ENCODE measurements at places on chromosomes 13 and 19.
A peak's percentile ranks its signal among the peaks of the same experiment; 100 is the strongest.

DNA sequence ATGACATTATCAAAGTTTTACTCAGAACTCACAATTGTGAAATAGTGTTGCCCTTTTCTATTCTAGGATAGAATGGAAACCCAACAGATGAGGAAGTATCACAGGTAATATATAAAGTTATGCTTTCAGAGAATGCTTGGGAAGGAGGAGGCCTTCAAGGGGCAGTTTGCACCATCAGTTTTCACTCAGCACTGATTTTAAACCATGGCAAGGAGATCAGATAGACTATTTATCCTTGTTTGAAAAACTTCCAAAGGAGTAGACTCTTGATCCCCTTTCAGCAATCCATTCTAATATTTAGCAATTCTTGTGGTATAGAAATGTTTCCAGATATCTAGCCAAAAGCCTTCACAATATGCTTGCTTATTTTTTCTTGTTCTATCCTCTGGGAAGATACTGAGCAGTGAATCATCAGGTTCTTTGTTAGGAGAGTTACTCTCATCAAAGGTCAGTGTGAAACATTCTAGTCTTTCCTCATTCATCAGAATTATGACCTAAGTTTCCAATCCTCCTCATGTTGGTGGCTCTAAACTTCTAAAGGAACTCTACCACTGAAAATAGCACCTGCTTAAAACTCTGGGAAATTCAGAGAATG, 3.8 kb downstream of the GPC6 start:
- DNase-seq = no peak

DNA sequence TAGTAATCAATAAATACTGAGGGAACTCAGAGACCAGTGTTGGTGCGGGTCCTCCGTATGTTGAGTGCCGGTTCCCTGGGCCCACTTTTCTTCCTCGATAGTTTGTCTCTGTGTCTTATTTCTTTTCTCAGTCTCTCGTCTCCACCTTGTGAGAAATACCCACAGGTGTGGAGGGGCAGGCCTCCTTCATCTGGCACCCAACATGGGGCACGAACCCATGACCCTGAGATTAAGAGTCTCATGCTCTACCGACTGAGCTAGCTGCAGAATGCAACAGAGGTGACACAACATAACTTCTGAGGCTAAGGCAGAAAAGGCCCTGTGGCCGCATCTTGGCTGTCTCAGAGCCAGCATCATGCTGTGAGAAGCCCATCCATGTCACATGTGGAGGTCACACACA, 5.3 kb upstream of the ZNF613 start:
- DNase-seq = peak; percentile 12

DNA sequence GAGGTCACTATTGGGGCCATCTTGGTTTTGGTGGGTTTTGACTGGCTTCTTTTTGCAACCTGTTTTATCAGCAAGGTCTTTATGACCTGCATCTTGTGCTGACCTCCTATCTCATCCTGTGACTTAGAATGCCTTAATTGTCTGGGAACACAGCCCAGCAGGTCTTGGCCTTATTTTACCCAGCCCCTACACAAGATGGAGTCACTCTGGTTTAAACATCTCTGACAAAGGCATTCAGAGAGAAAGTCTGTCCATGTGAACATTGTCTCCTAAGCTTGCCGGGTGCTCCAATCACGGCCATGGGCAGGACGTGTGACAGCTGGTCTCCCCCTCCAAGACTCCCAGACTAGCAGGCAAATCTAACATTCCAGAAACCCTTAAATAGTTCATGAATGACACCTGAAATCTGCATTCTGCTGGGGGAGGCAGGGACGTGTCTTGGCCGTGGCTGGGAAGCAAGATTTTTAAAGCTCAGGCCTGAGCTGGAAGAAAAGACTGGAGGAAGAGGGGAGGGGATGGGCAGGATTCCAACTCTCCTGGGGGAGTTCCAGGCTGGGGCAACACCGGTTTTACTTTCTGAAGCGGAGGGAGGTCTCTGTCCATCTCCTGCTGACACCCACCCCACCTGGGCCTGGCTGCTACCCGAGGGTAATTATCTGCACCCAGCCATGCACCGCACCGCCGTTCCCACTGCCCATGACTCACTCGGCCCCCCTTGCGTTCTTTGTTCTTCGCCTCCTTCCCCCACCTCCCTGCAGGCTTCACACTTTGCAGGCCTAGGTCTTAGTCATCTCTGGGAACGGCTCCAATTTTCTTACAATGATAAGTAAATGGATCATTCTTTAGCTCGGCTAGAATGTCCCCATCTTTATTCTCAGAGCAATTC, 11.6 kb upstream of the OR1M1 start:
- DNase-seq = peak; percentile 20

DNA sequence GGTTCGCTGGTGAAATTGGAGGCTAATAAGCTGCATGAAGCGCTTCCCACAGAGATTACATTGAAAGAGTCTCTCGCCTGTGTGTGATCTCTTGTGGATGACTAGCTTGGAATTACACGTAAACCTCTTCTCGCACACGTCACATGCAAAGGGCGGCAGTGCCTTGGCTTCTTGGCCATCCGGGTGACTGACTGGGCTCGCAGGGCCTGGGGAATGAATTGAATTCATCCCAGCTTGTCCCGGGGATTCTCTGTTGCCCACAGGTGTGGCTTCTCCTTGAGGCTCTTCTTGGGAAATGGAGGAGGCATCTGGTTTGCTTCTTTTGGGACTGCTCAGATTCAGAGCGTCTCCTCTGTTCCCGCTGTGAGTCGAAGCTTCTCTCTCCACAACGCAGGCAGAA, 19.8 kb downstream of the ZSCAN5C start:
- no peak for DNase-seq

- no peak for DNase-seq
These were observed 987.0 kb downstream of the DIAPH3 start for GRCh38 chr13:59176775-59177174.

DNA sequence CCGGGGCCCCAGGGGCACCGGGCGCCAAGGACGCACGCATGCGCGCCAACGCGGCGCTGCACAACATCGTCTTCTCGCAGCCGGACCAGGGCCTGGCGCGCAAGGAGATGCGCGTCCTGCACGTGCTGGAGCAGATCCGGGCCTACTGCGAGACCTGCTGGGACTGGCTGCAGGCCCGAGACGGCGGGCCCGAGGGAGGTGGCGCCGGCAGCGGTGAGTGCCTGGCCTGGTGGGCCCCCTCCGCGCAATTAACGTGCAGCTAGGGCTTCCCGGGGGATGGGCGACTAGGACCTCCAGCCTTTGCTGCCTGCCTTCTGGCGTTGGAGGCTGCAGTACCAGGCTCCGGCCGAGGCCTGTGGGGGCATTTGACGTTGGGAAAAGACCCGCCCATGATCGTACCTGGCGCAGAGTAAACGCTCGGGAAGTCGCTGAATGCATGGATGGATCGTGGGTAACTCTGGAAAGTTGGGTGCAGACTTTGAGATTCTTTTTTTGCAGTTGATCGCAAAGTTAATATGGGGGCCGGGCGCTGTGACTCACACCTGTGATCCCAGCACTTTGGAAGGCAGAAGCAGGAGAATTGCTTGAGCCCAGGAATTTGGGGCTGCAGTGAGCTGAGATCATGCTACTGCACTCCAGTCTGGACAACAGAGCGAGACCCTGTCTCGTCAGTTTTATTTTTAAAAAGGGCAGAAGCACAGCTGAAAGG, 7.3 kb downstream of the APC2 start:
- peak; percentile 31 for DNase-seq

DNA sequence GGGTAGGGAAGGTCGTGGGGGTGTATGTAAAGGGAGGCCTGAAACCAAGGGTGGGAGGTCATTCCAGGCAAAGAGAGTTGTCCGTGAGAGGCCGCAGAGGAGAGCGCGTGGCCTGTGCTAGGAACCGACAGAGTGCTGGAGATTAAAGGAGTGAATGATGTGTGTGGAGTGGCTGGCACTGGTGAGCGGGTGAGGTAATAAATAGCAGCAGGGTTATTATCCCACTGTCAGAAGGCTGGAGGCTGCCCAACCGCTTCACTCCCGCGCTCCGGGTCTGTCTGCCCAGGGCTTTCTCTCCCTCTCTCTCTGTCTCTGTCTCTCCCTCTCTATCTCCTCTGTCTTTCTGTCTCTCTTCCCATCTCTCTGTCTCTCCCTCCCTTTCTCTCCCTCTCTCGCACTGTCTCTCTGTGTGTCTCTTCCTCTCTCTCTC, 17.4 kb downstream of the ZNF579 start:
- no peak for DNase-seq

DNA sequence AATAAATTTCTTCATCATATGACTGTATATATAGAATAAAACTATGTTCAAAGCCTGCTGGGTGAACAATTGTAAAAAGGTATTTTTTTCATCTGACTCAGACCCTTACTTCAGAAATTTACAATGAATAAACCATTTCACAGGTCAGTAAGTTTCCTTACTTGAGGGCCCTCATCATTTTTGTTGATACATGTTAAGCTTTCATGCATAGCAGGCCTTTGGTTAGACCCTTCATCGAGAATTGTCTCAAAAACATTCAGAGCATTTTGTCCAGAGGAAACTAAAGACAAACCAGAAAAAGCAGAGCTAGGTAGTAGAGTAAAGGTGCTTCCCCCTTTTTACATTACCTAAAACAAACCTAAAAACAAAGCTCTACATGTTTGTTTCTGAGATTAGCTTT, 46.2 kb downstream of the FNDC3A start:
- no peak for DNase-seq

GRCh38 chr13:103291226-103291625, 225.0 kb upstream of the SLC10A2 start:
- DNase-seq = no peak

DNA sequence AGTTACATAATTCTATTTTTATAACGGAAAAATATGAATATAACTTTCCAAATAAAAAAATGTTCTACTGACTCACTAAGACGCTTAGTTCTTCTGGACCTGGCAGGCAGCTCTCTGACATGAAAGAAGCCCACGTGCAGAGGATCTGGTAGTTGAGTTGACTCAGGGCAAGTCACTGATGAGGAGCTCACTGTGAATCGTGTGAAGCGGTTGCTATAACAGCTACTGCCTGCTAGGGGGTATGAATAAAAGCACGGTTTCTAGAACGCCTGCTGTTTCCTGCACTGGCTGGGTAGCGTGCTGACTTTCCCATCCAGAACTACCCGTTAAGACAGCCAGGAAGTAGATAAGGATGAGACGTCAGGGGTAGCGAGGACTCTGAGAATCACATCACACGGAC, 54.7 kb upstream of the WASF3 start:
- no peak for DNase-seq

Data from nephron progenitor cell (in vitro differentiated cells).